B cell (primary cell): ENCODE measurements at places on chromosomes 11 and 22. TPM values are rescaled to one million over a fixed set of nuclear protein-coding genes. Genes with fewer than 3 reads are reported as not detected.

DNA sequence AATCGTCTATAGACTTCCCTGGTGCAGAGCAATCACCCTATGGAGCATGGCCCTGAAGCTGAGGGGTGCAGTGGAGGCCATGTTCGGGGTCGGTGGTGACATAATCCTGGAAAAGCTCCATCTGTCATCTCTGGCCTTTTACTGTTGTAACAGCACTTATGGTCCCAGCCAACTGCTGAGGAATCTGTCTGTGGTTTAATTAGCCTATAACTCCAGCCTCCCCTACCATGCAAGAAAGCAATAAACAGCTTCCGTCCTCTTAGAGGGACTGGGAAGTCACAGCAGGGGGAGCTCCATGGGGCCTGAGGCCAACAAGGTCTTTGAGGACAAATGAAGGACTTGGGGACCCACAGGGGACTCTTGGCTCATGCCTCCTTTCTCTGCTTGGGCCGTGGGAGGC, 159.1 kb upstream of the NECTIN1 start:
- no peak for DNase-seq
- no peak overlapping the region for H3K27ac ChIP-seq
- no peaks in the 10 kb centered on the region for H3K36me3 ChIP-seq
- peaks cover 3% of the 10 kb centered on the region for H3K27me3 ChIP-seq
- H3K4me1 ChIP-seq, result no peaks in the 10 kb centered on the region

Gene TMEM121B
- 0.04 TPM in 1 of 2 replicates, not detected in the other for polyA plus RNA-seq

DNA sequence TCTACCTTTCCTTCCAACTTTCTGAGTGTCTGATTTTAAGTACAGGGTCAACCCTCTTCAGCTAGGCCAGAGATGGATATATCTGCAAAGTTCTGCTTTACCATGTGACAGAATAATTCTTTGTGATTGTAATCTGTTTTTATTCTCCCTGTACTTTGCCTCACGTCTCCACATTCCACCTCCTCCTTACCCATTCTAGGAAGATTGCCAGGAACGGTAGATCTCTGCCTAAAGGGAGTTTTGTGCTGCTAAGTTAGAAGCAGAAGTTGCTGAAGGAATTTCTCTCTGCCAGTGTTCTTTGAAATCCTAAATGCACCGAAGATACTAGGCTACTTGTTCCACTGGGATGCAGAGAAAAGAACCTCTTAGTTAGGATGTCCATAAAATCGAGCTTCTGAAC, 20.7 kb upstream of the FAM181B start:
- no peak for DNase-seq
- H3K27me3 ChIP-seq, result peaks cover 2% of the 10 kb centered on the region
- H3K4me1 ChIP-seq, result peaks cover 9% of the 10 kb centered on the region

- no peak overlapping the region for H3K4me3 ChIP-seq
- H3K27me3 ChIP-seq, result no peaks in the 10 kb centered on the region
- H3K36me3 ChIP-seq, result no peaks in the 10 kb centered on the region
- DNase-seq, result no peak
Measured at GRCh38 chr11:116445108-116446047, 327.4 kb downstream of the BUD13 start.

Gene TSPAN18
- 0.75 and 0.97 TPM in 2 replicates for polyA plus RNA-seq

Gene RBM4B
- polyA plus RNA-seq, result 33.2 and 36.8 TPM in 2 replicates

- no peaks in the 10 kb centered on the region for H3K4me1 ChIP-seq
- no peaks in the 10 kb centered on the region for H3K36me3 ChIP-seq
- DNase-seq, result no peak
- H3K27ac ChIP-seq, result no peak overlapping the region
- peaks cover 6% of the 10 kb centered on the region for H3K27me3 ChIP-seq
Measured at GRCh38 chr11:102220728-102221467, 96.4 kb upstream of the BIRC3 start.

GRCh38 chr11:111363985-111364384, 15.1 kb downstream of the POU2AF1 start:
- DNase-seq, result peak; percentile 51
- peaks cover 100% of the 10 kb centered on the region for H3K4me1 ChIP-seq
- H3K4me3 ChIP-seq, result peak overlapping the region; percentile 19
- H3K27me3 ChIP-seq, result no peaks in the 10 kb centered on the region
- peak overlapping the region; percentile 32 for H3K27ac ChIP-seq

DNA sequence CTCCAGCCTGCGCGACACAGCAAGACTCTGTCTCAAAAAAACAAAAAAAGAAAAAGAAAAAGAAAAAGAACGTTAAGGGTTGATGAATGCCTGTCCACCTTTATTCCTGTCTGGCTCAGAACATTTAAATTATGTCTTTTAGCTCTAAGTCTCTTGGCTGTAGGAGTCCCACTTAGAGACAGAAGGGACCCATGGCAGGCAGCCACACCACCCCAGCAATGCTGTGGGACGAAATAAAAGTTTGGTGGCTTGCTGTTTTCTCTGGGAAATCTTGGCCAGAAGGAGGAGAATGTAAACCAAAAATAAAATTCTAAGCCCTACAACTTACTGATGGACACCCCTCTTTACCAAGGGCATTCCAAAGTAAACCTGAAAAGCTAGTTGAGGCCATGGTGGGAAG, 38.9 kb upstream of the GNAZ start:
- H3K27ac ChIP-seq, result no peak overlapping the region
- H3K36me3 ChIP-seq, result no peaks in the 10 kb centered on the region
- H3K27me3 ChIP-seq, result no peaks in the 10 kb centered on the region
- no peak overlapping the region for H3K4me3 ChIP-seq

GRCh38 chr11:86740628-86741483, 59.5 kb upstream of the PRSS23 start:
- no peak overlapping the region for H3K27ac ChIP-seq
- H3K4me3 ChIP-seq, result no peak overlapping the region
- H3K27me3 ChIP-seq, result no peaks in the 10 kb centered on the region
- H3K4me1 ChIP-seq, result no peaks in the 10 kb centered on the region

- H3K4me1 ChIP-seq, result peaks cover 5% of the 10 kb centered on the region
- DNase-seq, result no peak
- H3K4me3 ChIP-seq, result no peak overlapping the region
Measured at GRCh38 chr22:38246046-38246658, 26.7 kb downstream of the TMEM184B start.

Gene OR52I1
- polyA plus RNA-seq, result not detected in 2 replicates

DNA sequence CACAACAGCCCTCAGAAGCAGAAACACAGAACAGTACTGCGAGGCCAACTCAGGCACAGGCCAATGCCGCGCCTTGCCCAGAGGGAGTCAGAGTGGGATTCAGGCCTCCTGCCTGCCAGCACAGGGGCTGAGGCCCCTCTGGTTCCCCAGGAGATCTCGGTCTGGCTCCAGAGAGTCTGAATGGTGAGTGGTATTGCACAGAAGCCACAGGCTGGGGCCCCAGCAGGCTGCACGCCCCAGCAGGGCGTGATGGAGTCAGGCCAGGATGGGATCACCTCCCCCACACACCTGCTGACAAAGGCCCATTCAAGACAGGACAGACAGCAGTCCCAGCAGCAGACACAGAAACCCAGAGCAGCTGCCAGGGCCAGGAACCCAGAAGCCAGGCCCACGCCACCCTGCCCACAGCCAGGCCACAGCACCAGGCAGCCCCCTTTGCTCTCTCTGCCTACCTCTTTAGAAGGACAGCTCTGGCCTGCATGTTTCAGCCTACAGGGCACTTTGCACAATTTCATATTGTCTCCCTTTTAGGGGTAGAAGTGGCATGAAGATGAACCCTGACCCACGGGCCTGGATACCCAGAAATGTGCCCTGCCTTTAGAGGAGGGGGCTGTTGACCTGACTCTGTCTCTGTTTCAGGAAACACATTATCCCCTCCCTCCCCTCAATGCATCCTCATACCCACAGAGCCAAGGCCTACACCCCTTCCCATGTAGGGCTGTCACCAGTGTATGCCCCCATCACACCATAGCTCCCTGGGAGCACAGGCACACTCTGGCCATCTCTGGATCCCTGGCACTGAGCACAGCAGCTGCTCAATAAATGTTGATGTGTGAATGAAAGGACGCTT, 6.1 kb downstream of the FXYD6 start:
- H3K27me3 ChIP-seq, result peaks cover 21% of the 10 kb centered on the region
- peaks cover 7% of the 10 kb centered on the region for H3K4me1 ChIP-seq
- no peak overlapping the region for H3K4me3 ChIP-seq
- no peak for DNase-seq
